ENCODE measurements at places on chromosomes 6 and 20.

- DNase-seq, result no peak
These were observed 193.1 kb upstream of the SIM1 start for GRCh38 chr6:100657678-100658330.

GRCh38 chr6:148385379-148385778 is 42.7 kb downstream of the SASH1 start:
- no peak for DNase-seq

- DNase-seq, result no peak
These were observed 533 bp downstream of the OSTM1 start for GRCh38 chr6:108074057-108074358.

GRCh38 chr6:136611133-136611532 is 60.9 kb upstream of the MAP7 start:
- no peak for DNase-seq

DNA sequence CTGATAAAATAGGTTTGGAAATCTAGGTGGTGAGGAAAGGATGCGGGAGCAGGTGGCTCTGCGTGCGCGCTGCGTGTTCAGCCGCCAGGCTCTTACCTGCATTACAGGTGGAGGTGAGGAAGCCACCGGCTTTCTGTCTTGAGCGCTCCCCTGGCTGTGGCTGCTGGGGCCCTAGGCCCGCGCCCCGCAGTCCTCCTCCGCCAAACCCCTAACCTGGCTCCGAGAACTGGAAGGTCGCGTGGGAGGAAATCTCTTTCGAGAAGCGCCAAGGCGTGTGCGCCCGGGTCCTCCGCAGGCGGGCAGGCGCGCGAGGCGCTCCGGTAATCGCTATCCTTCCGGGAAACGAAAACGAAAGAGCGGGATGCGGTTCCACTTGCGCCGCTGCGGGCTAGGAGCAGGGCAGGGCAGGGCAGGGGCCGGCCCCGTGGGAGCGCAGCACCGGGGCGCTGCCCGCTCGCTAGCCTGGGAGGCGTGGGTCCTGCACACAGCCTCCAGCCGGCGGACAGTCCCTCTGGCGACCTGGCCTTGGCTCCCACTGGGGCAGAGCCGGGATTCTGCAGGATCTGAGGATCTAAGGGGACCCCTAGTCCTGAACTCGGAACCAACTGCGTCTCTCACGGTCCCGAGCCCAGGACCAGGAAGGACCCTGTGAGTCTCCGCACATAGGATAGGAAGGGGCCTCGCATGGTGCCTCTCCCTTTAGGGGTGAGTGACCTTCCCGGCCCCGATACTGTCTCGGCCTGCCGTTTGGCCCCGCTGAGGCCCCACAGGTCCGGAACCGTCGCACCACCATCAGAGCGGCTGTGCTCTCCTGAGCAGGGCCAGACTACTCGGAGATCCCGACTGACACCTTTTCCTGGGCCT is at the start of gene ETV7:
Gene ETV7, minus strand, starts transcription at position 230 of the 864 bp plus-strand sequence. Its CDS starts 128 bp downstream, at position 102.
- DNase-seq, result peak; percentile 42

DNA sequence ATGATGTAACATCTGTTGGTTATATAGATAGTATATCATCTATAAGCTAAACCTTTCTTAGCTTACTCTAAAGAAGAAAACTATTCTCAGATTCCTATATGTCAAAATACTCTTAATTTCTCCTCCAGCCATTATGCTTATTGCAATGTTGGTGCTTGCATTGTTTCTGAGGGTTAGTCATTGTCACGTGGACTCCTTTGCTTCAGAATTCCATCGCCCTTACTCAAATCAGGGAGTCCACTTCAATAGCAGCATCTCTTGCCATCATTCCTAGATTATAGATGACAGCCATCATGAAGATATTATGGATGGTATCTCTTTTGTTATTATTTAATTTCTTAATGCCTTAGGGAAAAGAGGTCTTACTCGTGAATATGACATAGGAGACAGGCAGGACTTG is 776.1 kb downstream of the TENT5A start:
- no peak for DNase-seq

- DNase-seq, result no peak
These were observed 626.6 kb upstream of the CITED2 start for GRCh38 chr6:140001005-140001404.
